Stimulated activated naive CD8-positive, alpha-beta T cell treated with anti-CD3 and anti-CD28 coated beads, Interleukin-15, Interleukin-2, amounts not matched to agents 100 U/mL and 50 U/mL, for 24 hours (primary cell): ENCODE measurements at places on chromosomes 3 and 15.
A peak's percentile ranks its signal among the peaks of the same experiment; 100 is the strongest.

DNA sequence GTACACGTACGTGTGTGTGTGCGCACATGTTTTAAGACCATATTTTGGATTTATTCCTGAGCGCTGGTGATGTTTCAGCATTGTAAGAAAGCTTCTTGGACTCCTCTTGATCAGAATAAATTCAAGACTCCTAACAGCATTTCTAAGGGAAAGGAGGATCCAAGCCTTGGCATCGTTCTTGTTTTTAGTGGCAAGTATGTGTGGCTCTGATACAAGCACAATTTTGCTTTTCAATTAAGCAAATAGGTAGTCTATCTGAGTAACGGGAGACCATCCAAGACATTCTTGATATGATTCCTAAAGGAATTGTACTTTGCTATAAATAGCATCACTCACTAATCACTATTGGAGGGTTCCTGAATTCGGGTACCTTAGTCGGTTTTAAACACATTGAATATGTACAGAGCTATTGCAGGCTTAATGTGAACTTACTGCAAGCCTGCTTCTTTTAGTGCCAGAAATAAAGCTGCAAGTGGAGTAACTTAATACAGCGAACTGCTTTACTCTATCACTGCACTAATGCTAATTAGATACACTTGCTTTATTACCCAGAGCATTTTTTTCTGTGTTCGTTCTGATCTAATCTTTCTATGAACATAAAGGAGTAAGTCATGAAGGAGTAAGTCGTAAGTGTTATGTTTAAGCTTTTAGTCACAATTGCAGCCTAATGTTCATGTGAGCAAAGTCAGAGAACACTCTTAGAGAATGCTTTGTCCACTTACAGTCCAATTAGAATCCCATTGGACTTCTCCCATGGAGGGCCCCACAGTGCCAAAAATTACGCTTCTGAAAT lies 186.3 kb downstream of the MCTP2 start:
- DNase-seq: no peak

DNA sequence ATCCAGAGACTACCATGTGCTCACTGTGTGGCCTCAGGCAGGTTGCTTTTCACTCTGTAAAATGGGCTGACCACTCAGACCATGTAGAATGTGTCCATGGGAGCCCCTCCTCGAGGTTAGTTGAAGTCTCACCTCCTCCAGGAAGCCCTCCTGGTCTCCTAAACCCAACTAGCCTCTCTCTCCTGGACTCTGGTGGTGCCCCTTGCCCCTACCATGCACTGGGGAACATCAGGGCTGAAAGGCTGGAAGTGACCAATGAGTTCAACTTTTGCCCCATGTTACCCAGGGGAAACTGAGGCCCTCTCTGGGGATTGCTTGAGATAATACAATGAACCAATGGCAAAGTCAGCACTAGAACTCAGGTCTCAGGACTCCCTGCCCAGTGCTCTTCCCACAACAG lies 69.2 kb upstream of the SLC6A6 start:
- no peak for DNase-seq

- DNase-seq: no peak
Observed at GRCh38 chr15:51382787-51383186, 41.3 kb downstream of the GLDN start.

DNA sequence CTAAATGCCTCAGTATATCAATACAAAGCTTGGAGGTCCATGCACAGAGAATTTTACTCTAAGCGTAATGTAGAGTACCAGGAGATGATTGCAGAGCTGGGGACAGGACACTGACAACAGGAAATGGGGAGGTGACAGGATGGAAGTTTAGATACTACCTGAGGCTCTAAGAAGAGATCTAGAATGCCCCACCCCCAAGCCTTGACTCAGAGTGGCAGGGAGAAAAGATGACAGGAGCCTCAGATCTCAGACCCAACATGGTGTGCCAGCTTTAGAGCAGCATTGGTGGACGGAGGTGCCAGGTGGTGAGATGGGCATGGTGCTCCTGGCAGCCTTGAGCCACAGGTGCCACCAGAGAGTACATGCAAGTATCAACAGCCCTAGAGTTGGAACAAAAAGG lies 62.5 kb downstream of the LYZL4 start:
- DNase-seq: peak; percentile 10

- no peak for DNase-seq
Observed at GRCh38 chr3:186152889-186153292, 44.0 kb upstream of the ETV5 start.
